NCI-H1092 treated with DMSO at 0.1 percent for 48 hours (cell line): ENCODE measurements at places on chromosomes 12 and 14.

- peak; percentile 58 for DNase-seq
These were observed 88.3 kb downstream of the OTOGL start for GRCh38 chr12:80187660-80188090.

GRCh38 chr12:77435446-77436091 is 370.2 kb upstream of the E2F7 start:
- no peak for DNase-seq

DNA sequence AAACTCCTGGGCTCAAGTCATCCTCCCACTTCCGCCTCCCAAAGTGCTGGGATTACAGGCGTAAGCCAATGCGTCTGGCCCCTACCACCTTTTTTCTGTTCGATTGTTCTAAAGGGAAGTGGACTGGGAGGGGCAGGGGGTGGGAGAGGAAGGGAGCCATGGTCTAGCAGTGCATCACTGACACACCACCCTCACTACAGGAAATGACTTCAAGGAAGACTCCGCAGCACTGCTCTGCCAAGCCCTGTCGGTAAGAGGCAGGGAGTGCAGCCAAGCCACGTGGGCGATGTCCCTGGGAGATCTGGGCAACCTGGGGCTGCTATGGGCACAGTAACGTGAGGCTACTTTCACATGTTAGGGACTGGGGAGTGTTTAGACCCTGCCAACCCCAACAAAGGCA is 18.0 kb downstream of the LRRC74A start:
- peak; percentile 1 for DNase-seq

- no peak for DNase-seq
These were observed 40.6 kb downstream of the SPRING1 start for GRCh38 chr12:116697305-116697704.

- peak; percentile 44 for DNase-seq
These were observed 35.8 kb upstream of the LTBP2 start for GRCh38 chr14:74647678-74648461.

DNA sequence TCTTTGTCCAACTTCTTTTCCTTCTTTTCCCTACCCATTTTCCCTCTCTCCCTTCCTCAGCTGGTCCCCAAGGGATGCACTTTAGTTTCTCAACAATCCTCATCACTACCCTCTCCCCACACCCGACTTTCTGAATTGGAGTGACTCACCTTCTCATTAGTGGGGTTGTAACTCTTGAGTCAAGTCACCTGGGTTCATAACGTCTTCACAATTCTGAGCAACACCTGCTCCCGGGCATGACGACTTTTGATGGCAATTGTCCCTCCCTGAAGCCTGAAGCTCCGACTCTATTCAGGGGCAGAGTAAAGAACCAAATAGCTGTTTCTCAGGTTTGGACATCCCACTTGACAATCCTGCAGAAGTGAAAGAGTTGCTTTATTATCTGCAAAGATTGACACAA is 82.7 kb upstream of the OTX2 start:
- no peak for DNase-seq

DNA sequence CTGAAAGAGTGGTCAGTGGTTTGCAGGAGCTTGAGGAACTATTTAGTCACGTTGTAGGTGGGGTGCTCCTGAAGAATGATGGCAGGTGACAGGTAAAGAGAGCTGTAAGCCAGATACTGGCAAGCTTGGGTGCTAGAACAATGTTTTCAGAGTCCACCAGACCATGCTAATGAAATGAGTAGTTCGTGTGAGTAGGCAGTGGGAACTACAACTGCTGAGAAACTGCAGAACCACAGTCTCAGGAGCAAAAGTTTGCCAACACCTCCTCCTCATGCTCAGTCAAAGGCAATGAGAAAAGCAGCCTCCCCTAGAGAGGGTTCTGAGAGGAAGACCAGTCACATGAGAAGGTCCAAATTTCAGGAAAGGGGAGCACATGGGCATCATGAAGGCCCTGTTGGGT is 91.3 kb downstream of the PRKD1 start:
- DNase-seq = no peak

GRCh38 chr12:5451251-5451650 is 19.3 kb downstream of the NTF3 start:
- no peak for DNase-seq

- no peak for DNase-seq
These were observed 31.2 kb upstream of the ADGRD1 start for GRCh38 chr12:130922511-130922953.
